ENCODE measurements at places on chromosomes 3 and 15.

GRCh38 chr3:184647405-184647936, 64.4 kb downstream of the MAGEF1 start:
- no peak for DNase-seq

DNA sequence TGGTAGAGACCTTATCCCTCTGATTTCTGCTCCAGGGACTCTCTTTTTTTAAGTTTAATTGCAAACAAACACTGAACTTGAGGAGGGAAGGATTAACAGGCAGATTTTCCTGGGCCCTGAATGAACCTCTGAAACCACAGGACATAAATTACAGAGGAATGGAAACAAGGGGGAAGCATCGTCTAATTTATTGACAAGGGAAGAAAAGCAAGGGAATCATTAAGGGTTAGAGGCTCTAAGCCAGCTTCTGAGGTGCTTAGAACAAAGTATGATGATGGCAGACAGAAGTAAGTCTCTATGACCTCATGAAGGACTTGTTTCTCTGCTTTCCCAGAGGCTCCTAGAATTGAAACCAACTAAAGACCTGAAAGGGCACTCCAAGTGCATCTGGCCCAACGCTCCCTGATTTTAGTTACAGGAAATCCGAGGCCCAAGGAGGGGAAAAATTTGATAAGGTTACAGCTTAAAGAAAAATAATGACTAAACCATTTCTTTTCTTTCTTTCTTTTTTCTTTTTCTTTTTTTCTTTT, 244.7 kb upstream of the NR2E3 start:
- no peak for DNase-seq

DNA sequence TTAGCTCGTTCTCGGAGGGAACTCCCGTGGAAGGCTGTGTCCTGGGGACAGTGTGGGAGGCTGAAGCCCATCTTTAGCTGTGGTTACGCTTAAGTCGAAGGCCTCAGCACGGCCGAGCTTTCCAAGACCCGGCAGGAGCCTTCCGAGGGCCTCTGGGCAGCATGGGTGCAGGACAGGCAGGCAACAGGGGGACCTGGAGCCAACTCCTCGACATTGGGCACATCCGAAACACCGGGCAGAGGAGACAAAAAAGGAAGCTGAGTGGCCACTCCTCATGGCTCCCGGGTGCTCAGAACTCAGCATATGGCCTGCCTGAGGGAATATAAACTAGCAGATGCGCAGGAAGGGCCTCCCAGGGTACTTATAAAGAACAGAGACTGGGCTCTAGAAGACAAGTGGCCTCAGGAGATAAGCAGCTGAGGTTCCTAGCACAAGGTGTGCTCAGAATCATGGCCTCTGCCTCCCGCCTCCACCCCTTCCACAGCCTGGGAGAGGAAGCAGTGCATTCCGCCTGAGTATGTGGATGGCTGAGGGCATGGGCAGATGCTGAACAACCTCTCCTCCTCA, 34.1 kb downstream of the ABTB1 start:
- no peak for DNase-seq

DNA sequence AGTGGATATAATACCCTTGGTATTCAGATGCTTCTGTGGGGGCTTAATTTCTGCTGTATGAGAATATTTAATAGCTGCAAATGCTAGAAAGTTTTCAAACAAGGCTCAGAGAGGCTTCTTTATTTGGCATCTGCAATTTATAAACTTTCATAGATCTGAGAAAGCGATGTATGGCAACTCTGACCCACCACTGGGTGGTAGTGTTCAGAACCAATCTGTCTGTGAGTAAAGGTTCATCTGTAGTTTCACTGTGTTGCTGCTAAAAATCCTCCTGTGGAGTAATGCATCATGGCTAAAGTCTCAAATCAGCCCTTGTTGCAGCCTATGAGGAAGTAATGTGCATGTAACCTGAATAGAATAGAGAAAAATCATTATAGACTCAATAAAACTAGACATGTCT, 47.4 kb downstream of the CLSTN2 start:
- DNase-seq = no peak

DNA sequence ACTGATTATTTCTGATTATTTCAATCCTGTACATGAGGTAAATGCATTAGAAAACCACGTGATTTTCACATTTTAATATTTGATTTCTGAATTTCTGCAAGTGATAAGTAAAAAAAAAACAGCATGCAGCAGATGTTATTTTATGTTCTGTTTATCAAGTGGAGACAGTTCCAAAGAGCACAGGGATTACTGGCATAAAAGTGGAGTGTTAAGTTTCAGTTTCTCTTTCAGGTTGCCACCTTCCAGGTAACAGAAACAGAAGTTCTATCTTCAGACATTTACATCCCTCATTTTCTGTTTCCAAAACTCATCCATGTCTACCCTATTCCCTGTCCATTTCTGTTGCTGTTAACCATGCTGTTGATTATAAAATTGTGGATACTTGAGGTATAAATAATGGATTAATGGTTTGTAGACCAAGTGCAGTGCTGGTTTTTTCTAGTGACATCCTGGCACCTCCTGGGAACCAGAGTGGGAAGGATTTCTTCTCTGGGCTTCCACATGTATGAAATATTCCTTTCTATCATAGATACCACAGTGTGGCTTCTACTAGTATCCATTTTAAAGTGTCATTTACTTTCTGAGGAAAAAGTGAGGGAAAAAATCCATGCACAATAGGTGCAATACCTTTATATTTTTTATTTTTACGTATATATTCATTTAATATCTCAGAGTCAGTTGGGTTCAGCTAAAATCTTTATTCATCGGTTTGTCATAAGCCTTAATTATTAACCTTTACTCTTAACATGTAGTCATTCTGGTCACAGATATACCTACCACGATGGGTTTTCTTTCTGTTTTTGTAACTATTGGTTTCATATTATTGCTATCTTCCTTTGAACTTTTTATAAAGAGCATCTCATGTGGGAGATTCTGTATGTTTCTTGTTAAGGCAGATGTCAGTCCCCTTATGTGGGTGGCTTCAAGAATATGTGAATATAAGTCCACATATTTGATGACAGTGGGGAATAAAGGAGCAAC, 1010.0 kb downstream of the SQOR start:
- no peak for DNase-seq

DNA sequence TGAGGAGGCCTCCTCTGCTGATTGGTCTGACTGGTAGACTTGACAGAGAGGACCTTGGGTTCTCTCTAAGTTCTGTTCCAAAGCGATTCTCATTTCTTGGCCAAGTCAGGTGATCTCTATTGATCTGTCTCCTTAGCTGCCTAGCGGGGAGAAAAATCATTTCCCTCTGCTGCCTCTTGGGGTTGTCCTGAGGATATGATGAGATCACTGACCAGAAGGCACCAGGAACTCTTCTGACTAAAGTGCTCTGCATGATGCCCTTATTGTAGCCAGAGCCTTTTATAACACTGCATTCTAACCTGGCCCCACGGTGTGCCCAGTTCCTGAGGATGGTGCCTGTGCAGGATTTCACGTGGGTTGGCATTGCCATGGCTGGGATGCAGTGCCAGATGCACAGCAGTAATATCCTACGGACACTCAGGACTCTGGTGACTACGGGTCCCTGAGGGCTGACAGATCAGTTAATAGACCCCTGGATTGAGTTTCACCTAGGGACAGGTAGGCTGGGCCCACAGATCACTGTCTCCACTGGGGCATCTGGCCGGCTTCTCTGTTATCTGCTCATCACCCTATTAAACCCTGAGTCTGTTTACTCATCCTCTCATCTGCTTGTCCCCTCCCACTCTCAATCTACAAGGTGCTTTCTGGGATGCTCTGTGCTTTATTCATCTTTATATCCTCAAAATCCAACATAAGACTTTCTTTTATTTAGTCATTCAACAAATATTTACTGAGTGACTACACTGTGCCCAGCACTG, 3.9 kb upstream of the HEG1 start:
- DNase-seq = no peak

- DNase-seq = no peak
These were observed 17.3 kb upstream of the PLXNA1 start for GRCh38 chr3:126965526-126966080.

DNA sequence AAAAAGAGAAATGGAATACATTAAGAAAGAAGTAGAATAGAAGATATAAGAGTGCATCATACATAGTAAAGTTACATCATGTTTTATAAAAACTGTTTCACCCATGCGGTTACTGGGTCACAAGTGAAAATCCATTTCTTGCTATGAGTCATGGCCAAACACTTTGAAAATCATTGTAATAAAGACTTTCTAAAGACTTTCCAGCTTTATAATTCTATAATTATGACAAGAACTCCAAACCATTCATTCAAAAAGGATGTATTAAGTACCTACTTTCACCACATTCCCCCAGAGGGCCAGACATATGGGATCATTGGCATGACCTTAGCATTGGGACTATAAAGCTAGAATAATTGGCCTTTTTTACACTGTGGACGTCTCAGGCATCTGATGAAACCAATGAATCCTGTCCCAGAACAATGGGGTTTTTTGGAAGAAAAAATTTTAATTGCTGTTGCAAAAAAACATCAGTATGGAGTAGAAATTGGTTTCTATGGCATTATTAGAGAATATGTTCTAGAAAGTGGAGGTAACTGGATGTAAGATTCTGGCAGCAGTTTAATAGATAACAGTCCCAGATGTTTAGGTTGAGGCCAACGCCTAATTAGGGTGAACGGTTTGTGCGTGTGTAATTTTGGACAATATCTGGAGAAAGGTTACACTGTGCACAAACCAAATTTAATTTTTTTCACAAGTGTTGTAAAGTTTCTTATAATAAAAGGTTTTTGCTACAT, 3.3 kb upstream of the SKIC8 start:
- no peak for DNase-seq

GRCh38 chr15:36347272-36347858, 232.1 kb upstream of the CDIN1 start:
- no peak for DNase-seq

GRCh38 chr15:101152914-101153313, 98.9 kb downstream of the CHSY1 start:
- DNase-seq = no peak

- no peak for DNase-seq
These were observed 37.3 kb upstream of the APH1B start for GRCh38 chr15:63240109-63240508.

GRCh38 chr3:73351423-73352071, 273.2 kb downstream of the PDZRN3 start:
- no peak for DNase-seq
